H1 (cell line): ENCODE measurements at places on chromosomes 2 and 18.

- no peak for DNase-seq
Measured at GRCh38 chr2:47867205-47867604, 39.1 kb downstream of the FBXO11 start.

DNA sequence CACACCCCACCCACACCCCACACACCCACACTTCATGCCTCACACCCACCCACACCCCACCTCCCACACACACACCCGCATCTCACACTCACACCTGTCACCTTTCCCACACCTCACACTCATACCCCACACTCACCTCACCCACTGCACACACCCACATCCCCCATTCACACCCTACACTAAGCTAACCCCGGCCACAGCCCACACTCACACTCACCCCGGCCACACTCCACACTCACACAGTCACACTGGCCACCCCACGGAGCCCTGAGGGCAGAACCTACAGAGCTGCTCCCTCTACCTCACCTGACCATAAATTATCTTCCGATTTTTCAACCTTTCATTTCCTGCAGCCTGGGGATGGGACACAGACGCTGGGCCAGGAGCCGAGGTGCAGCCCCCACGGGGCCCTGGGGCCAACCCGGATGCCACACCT lies 241.3 kb downstream of the HDAC4 start:
- DNase-seq, result no peak

DNA sequence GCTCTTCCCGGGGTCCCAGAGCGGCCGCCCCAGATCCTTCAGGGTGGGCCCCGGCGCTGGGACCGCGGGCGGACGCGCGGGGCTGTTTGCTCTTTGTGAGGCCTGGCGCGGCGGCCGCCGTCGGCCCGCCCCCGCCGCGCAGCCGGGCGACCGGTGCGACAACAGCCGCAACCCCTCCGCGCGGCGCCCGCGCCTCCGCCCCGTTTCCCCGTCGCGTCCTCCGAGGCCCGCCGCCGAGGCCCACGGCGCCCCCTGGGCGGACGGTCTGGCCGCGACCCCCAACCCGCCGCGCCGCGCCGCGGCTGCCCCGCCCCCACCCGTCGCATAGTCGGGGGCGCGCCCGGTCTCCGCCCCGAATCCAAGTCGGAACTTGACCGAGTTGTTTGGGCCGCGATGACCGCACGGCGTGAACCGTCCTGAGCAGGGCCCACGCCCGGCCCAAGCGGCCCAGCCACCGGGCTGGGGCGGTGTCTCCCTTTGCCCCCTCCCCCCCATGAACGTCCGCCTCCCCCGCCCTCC lies 448 bp downstream of the YPEL5 start:
- DNase-seq, result no peak

DNA sequence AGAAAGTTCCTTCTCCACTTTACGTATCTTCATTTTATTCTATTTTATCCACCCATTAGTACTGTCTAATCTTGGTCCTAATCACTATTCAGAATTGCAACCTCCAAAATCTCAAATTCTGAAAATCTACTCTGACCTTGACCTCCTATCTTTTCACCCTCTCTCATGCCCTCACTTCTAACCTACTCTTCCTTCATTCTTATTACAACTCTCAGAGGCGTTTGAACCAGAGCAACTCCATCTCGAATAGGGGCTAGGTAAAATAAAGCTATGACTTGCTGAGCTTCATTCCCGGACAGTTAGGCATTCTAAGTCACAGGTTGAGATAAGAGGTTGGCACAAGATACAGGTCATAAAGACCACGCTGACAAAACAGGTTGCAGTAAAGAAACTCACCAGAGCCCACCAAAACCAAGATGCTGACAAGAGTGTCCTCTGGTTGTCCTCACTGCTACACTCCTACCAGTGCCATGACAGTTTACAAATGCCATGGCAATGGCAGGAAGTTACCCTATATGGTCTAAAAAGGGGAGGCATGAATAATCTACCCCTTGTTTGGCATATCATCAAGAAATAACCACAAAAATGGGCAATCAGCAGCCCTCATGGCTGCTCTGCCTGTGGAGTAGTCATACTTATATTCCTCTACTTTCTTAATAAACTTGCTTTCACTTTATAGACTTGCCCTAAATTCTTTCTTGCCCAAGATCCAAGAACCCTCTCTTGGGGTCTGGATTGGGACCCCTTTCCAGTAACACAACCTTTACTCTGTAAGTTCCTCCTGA lies 11.4 kb downstream of the CCDC88A start:
- no peak for DNase-seq

DNA sequence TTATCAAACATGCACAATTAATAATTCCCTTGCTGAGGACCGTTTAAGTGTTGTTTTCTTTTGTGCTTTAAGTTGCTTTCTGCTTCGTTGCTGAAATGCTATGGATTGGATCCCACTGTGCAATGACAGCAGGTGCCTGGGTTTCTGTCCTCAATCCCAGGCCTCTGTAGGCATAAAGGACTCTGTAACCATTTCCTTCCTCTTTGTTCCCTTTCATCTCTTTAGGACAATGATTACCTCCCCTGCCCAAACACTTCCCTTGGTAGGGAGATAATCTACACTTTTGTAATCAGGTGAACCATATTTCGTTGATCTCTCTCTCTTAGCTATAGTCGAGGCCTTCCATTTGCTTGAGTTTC lies 58.6 kb upstream of the LYPD6B start:
- DNase-seq, result no peak

DNA sequence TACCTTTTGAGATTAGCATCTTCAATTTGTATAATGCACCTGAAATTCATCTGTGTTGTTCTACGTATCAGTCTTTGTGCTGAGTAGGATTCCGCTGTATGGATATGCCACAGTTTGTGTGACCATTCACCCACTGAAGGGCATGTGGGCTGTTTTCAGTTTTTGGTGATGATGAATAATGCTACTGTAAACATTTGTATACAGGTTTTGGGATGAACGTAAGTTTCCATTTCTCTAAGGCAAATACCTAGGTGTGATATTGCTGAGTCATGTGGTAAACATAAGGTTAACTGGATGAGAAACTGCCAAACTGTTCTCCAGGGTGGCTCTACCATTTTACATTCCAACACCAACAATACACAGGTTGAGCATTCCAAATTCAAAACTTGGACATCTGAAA lies 35.1 kb downstream of the CABYR start:
- no peak for DNase-seq

DNA sequence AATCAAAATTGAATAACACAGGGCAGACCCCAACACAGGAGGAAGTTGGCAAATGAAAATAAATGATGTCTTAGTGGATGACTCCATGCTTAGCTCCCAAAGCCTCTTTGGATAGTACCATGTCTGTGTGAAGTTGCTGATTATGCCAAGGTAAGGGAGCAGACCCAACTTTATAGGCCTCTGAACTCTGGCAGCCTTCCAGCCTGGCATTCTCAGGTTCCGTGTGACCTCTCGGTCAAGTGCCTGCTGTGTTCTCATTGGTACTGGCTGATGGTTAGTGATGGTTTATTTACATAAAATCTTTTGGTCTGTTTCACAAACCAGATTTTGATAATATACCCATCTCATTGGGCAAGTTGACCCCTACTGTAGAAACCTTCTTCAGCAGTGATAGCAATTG lies 112.2 kb upstream of the TTC39C start:
- DNase-seq, result no peak

GRCh38 chr2:225464346-225465025 lies 65.0 kb downstream of the NYAP2 start:
- no peak for DNase-seq

DNA sequence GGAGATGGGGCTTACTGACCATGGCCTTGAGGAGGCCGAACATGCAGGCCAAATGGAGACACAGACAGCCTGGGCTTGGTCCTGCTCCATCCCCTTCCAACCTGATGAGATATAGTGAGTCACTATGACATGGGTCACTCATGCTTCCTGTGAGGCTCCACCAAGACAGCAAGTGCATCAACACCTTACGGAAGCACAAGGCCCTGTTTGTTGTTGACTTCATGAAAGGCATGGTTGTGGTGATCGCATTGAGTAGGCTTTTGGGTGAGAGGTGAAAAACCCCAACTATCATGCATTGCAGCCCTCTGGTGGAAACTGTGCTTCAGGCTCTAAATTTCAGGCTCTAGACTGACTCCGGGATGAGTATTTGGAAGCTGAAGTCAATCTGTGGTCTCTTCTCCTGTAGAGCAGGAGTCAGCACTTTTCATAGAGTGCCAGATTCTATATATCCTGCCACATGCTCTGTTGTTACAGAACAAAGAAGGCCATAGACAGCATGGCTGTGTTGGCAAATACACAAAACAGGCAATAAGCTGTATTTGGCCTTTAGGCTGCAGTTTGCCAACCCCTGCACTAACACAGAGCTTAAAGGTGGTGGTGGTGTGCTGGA lies 10.1 kb downstream of the IL37 start:
- DNase-seq, result no peak

DNA sequence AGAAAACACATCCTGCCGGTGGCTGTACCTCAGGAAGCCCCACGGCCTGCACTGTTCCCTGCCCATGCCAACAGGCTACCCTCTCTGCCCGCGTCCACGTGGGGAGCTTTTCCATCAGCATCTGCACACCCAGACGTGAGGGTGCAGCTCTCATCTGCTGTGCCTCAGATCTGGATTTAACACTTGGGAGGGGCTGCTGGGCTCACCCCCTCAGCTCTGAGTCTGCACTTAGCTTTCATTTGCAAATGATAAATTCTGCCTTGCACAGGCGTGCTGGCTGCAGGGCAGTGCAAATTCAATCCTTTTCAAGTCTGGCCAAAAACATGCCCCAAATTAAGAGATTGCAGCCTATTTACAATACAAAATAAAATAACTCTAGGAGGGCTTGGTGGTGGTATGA lies 245.7 kb downstream of the TWIST2 start:
- no peak for DNase-seq

GRCh38 chr2:142866426-142866825 lies 11.0 kb upstream of the KYNU start:
- no peak for DNase-seq

GRCh38 chr18:13232086-13232917 lies 13.7 kb downstream of the LDLRAD4 start:
- no peak for DNase-seq

DNA sequence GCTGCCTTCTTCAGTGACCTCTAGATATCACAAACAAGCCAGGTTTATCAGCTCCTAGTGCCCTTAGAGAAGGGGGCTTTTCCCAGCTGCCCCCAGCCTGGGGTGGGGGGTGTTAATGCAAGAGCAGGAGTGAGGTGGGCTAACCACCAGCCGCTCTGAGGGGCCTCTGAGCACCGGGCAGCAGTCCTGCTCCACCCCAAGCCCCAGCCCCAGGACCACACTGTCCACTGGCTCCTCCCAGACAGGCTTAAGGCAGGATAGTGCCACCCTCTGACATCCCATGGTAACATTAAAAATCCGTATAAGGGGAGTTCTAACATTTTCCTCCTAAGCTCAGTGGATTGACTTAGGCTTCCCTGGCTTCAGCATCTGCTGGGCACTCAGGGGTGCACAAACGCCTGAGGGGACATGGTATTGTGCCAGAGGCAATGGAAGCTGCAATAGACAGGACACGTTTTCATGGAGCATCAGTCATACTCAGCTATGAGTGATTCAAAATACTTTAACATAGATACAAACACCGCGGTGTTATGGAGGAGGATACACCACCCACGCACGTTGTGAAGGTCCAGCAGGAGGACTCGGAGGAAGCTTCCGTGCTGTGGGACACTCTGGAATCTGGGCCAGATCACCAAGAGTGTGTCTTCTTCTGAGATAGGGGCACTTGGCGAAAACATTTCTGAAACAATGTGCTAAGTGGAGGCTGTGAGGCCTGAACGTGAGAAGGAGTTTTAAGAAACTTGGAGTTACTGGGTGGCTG lies 112.7 kb upstream of the EPC2 start:
- no peak for DNase-seq

DNA sequence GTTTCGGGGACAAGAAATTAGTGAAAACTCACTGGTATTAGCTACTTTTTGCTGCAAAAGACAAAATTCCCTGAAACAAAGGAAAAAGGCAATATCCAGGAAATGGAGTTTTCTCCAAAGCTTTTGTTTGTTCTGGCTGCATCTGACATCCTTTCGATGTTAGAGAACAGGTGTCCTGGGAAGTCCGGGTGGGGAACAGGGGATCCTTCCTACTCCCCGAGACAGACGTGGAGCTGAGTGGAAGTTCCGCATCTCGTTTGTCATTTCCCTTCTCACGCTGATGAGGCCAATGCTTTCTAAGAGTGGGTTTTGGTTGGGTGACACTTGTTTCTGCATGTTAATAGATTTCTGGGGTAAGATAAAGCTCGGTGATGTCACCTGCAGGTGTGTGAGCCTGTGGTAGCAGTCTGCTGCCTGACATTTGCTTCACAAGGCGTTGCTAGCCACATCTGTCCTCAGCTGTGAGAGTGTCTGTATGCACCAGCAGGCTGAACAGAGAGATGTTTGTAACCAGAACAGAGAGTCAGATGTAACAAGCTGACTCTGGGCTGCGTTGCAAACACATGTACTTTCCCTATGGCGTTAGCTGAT lies 125.9 kb downstream of the ACOXL start:
- DNase-seq, result no peak

- DNase-seq, result no peak
Measured at GRCh38 chr2:68230241-68231060, 21.9 kb downstream of the PPP3R1 start.
